ENCODE measurements at places on chromosomes 1 and 21.

DNA sequence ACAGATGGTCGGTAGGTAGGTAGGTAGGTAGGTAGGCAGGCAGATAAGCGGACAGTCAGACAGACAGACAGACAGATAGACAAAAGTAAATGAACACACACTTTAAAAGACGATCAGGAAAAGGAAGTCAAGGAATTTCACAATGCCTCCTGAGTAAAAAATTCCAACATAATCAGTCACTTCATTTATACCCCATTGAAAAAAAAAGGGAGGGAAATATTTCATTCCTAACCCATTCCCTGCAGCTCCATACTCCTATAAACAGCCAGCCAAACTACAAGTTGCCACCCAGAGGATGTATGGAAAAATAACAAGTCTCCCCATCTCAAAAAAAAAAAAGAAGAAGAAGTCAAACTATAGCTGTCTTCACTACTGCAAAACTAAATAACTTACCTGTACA is 43.4 kb downstream of the ZZZ3 start:
- DNase-seq, result no peak

- DNase-seq, result no peak
Observed at GRCh38 chr21:26522704-26523103, 50.4 kb downstream of the CYYR1 start.

DNA sequence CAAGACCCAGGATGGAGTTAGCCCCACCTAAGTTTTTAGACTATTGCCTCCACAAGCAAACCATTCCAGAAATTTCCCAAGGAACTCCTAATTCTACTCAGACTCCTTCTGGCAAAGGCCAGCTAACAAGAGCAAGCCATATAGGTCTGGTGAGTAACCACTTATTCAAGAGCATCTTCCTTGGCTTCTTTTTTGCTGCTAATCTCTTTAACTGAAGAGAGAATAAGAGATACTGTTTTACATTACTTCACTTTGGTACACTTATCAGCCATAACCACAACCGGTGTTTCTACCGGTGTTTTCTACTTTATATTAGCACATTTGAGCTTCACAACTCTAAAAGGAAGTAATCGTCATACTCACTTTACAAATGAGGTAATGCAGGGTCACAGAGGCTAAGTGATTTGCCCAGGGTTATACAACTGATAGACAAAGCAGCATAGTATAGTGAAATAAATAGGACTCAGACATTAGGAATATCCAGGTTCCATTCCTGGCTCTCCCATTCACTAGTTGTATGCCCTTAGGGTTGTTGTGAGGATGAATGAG is 1.7 kb upstream of the EPS15 start:
- DNase-seq, result no peak

DNA sequence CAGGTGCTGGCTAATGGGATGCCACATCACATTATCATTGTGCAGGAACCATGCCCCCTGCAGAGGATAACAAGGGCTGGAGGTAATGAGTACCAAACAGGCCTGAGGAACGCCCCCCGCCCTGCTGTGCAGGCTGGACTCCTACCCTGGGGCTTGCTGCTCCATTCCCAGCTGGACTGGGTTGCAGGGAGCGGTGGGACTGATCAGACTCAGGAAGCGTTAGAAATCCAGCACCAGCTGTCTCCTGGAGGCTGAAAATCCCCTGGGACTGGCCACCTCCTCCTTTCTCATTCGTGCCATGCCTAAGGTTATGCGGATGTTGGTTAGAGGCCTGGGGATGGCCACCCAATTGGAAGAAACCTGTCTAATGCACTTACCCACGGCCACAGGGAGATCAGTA is 36.9 kb upstream of the POU3F1 start:
- no peak for DNase-seq

GRCh38 chr1:155834296-155834926 is 22.6 kb downstream of the GON4L start:
- DNase-seq, result no peak

- DNase-seq, result no peak
Observed at GRCh38 chr1:180170546-180171151, 16.0 kb downstream of the QSOX1 start.

GRCh38 chr1:153220606-153221303 is 3.4 kb downstream of the PRR9 start:
- DNase-seq, result no peak

GRCh38 chr1:174451408-174451807 is 3.6 kb downstream of the GPR52 start:
- no peak for DNase-seq

DNA sequence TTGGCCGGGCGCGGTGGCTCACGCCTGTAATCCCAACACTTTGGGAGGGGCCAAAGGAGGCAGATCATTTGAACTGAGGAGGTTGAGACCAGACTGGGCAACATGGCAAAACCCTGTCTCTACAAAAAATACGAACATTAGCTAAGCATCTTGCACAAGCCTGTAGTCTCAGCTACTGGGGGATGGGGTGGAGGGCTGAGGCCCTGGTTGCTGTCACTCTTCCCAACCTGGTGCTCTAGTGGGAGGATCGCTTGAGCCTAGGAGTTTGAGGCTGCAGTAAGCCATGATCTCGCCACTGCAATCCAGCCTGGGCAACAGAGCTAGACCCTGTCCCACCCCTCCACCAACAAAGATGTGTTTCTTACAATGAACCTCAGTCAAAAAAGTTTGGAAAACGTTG is 2.8 kb downstream of the PHGDH start:
- no peak for DNase-seq

DNA sequence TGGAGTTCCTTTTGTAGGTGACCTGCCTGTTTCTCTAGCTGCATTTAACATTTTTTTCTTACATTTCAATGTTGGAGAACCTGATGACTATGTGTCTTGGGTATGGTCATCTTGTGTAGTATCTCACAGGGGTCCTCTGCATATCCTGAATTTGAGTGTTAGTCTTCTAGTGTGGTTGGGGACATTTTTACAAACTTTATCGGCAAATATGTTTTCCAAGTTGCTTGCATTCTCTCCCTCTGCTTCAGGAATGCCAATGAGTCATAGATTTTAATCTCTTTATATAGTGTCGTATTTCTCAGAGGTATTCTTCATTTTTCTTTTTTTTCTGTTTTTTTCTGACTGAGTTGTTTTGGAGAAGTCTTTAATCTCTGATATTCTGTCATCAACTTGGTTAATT is 684.0 kb downstream of the NCAM2 start:
- DNase-seq, result no peak

GRCh38 chr21:18249672-18250071 is 5.0 kb downstream of the CHODL start:
- DNase-seq, result no peak

- DNase-seq, result no peak
Observed at GRCh38 chr1:17949511-17949910, 158.1 kb upstream of the IGSF21 start.

GRCh38 chr21:34143685-34144182 is 70.4 kb downstream of the MRPS6 start:
- no peak for DNase-seq

DNA sequence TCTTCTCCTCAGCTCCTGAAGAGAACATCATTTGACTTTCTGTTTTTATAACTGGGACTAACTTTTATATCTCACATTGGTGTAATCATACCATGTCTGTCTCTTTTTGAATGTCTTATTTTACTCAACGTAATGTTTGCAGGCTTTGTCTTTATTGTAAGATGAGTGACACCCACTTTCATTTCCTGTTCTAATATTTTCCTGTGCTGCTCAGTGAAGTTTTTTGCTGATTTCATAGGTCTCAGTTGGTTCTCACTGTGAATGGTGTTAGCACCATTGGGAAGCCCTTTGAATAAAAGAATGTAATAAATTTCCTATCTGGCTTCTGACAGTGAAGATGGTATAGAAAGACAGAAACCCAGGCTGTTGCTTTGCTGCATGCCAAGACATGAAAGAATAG is 84.0 kb downstream of the RAVER2 start:
- no peak for DNase-seq

- DNase-seq, result no peak
Observed at GRCh38 chr1:17912491-17912890, 157.4 kb downstream of the ACTL8 start.

- DNase-seq, result no peak
Observed at GRCh38 chr21:37984416-37984815, 68.2 kb upstream of the KCNJ6 start.

DNA sequence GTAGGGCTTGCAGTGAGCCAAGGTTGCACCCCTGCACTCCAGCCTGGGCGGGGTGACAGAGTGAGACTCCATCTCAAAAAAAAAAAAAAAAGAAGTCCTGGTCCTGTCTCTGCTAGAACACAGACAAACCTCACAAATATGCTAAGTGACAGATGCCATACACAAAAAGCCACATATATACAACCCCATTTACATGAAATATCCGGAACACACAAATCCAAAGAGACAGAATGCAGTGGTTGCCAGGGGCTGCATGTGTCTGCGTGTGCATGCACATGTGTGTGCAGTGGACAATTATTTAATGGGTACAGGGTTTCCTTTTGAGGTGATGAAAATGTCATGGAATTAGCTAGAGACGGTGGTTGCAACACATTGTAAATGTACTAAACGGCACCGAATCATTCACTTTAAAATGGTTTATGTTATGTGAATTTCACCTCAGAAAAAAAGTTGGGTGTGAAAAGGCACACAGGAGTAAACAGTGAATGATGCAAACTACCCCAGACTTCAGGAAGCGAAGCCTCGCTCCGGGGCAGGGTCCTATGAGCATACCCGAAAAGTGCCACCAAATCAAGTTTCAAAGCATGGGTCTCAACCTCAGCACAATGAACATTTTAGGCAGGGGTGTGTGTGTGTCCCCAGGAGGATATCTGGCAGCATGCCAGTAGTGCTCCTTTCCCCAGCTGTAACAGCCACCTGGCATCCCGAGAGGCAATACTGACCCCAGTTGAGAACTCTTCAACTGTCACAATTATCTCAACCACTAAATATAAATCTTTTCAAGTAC is 48.3 kb downstream of the GNB1 start:
- no peak for DNase-seq

GRCh38 chr1:206706298-206706791 is 21.6 kb downstream of the MAPKAPK2 start:
- DNase-seq, result peak; percentile 70

DNA sequence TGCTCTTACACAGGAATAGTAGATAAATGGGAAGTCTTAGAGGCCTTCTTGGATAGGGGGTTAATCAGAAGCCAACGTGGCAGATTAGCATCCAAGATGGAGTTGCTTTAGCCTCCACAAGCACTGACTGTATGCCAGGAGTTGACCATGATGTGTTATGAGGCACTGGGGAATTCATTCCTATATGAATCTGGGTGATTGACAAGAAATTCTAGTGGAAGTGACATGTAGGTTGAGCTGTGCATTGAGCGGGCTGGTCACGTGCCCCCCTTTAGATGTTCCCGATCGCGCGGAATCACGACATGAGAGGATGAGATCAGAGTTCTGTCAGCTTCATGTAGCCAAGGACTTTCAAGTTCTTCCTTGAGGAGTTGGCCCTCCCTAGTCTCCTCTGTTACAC is 31.7 kb downstream of the GALNT2 start:
- no peak for DNase-seq

GRCh38 chr1:116481934-116482333 is 88.9 kb downstream of the CD58 start:
- no peak for DNase-seq

- DNase-seq, result no peak
Observed at GRCh38 chr1:66112744-66113400, 320.2 kb downstream of the PDE4B start.

GRCh38 chr1:175360016-175360415 is 167.4 kb upstream of the KIAA0040 start:
- DNase-seq, result no peak

DNA sequence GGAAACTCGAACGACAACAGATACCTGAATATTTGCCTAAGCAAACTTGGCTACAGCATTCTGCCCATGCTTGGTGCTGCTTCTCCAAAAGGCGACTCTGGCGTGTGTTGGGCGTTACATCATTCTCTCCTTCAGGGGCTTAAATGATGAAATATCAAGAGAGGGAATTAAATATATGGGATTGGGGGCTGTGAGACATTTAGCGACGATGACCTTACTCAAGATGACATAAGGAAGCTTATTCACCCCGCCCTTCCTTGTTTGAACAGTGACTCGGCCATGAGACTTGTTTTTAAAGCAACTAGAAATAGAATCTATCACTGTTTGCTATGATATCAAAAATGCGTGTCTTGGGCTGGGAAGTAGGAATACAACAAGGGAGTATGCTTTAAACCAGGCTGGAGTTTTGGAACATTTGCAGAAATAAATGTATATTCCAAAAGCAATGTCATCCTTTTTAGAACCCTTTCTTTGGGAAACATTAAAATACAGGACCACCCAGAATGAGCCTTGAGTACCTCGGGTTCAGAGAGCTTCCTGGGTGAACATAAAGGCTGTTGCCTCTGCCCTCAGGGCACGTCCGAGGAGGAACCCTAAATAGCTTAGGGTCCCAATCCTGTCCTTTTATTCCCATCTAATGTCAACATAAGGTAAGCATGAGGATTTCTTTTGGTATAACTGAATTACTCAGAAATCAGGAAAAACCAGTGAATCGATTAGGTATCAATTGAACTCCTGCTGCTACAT is 123.3 kb upstream of the SLC45A1 start:
- no peak for DNase-seq

GRCh38 chr1:229410692-229411433 is 23.0 kb downstream of the ACTA1 start:
- DNase-seq, result no peak

- DNase-seq, result no peak
Observed at GRCh38 chr1:185860859-185861258, 126.7 kb downstream of the HMCN1 start.

- no peak for DNase-seq
Observed at GRCh38 chr1:210746024-210746731, 387.8 kb downstream of the KCNH1 start.

- no peak for DNase-seq
Observed at GRCh38 chr1:206770531-206771337, at the start of gene IL19. Gene IL19 (plus strand): TSS chr1:206770773. CDS start chr1:206836663, 65,890 bp downstream.

GRCh38 chr1:93675271-93675670 is 6.4 kb downstream of the BCAR3 start:
- no peak for DNase-seq

GRCh38 chr21:44927587-44928461 is 7.1 kb upstream of the ITGB2 start:
- peak; percentile 89 for DNase-seq

- no peak for DNase-seq
Observed at GRCh38 chr1:21610027-21610426, 59.1 kb downstream of the RAP1GAP start.

GRCh38 chr1:43214501-43215444 is 42.6 kb downstream of the CFAP57 start:
- DNase-seq, result no peak

- no peak for DNase-seq
Observed at GRCh38 chr1:167268347-167268787, 47.7 kb downstream of the POU2F1 start.

All from stimulated activated CD8-positive, alpha-beta memory T cell treated with anti-CD3 and anti-CD28 coated beads, Interleukin-15, amount 100 ng/mL, for 48 hours (primary cell).